Fibroblast of gingiva (primary cell): ENCODE measurements at places on chromosomes 4 and X.

DNA sequence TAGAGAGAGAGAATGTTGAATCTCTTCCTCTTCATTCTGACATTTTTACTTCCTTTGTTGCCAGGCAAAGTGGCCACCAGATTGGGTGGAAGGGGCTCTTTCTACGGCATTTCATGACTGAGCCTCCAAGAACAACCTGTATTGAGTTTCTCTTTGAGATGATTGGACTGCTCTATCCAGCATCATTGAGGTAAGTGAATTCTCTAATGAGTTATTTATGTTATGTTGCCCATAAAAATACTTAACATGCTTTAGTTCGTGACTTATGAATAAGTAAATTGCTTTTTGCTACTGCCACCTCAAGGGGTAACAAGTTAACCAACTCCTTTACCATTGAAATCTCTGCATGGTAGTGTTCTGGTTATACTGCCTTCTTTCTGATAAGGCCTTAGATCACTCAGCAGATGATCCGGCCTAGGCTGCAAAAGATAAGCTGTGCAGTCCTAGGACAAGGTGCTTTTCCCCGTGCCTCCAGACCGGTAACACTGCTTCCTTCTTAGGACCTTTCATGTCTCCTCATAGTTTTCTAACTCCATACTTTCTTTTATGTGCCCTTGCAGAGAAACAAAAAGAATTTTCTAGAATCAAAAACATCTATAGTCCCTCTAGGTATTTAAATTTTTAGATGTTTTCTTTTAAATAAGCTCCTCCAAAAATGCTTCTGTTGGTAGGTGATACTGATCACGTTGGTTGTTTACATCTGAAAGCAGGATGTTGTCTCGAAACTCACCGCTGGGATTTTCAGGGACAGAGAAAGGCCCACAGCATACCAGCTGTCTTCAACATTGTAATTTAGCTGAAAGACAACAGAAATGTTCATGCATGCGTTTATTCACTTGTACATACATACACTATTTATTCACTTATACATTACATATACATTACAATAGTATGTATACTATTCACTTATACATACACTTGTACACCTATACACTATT is 157.1 kb upstream of the RBPJ start:
- no peak for DNase-seq

DNA sequence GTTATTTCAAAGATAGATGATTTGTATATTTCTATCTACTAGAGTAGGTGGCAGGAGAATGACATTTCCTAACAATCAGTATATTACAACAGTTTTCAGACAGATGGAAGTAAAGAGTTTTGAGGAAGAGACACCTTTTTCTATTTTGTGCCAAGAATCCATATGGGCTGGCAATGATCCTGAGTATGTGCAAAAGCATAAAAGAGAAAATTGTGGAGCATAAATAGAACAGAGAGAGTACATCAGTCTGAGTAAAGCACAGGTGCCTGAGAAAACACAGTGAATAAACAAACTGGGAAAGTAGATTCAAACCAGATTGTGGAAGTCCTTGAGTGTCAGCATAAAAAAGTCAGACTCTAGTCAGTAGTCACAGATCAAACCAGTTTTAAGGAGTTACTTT is 96.8 kb upstream of the WDR44 start:
- no peak for DNase-seq

DNA sequence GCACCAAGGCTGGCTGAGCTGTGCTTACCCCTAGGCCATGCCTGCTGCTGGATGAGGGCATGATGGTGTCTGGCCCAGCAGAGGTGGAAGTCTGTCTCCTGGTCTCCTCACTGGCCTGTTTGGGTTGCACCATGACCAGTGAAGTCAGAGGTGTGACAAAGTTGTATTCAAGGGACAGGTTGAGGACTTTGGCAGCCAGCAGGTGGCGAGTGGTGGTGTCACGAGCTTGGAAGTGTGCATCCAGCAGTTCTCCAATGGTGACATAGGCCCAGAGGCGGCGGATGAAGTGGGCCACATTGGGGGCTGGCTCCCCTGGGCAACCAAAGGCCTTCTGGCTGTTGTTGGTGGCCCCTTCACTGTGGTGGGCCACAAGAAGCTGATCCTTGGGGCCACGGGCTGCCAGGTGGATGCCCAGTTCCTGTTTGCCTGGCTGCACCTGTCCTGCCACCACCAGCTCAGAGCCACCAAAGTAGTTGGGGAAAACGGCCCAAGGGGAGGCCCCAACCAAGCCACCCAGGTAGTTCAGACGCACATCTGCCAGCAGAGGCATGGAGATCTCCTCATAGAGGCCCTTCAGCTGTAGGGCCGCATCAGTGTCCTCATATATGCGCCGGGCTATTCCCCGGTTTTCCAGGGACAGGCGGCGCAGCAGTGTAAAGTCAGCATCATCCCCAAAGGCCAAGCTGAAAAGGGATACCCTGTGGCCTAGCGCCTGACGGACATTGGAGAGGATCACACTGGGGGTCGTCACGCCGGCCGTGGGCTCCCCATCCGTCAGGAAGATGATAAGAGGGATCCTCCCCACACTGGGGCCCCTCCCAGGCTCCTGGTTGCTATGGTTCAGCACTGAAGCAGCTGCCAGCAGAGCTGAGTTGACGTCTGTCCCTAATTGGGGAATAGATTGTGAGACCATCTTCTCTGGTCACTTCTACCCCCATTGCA is 39.7 kb downstream of the ITIH6 start:
- no peak for DNase-seq

- no peak for DNase-seq
These were observed 32.6 kb downstream of the DOCK11 start for GRCh38 chrX:118528071-118528737.

DNA sequence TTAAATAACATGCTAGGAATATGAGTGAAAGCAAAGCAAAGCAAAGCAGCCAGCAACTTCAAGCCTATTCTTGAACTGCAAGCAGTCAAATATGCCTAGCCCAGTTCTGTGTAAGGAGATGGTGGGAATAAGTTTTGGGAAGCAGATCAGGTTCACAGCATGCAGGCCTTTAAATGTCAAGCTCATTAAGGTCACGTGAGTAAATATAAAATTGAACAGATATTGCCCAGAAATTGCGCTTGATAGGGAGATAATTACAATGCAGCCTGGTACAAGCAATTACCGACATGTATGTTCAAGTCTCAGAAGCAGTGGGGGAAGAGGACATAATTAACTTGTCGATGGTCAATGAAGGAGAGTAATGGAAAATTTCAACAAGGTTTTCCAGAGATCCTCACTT is 6.0 kb downstream of the GNPDA2 start:
- no peak for DNase-seq

- no peak for DNase-seq
These were observed 10.1 kb downstream of the TMEM271 start for GRCh38 chr4:566035-566434.

- DNase-seq: peak; percentile 87
These were observed 275.4 kb downstream of the ARHGAP10 start for GRCh38 chr4:148007314-148007760.

DNA sequence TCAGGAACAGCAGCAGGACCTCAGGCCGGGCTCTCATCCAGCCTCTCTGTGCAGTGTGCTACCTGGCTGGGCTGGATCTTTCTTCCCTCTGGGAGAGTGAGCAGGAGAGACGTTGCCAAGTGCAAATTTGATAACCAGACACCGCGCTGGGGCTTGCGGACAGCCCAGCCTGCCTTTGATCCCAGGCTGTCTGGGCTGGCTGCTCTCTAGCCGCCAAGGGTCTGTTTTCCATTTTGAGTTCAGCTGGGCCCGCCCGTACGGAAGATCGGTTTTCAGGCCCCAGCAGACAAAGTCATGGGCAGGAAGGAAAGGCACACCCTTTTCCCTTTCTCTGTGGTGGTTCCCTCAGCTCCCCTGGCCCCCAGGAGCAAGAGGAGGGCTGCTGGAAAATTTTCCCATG is 90.2 kb downstream of the CPZ start:
- DNase-seq: no peak

- DNase-seq: peak; percentile 30
These were observed at the start of gene COL25A1 for GRCh38 chr4:109302361-109303139. COL25A1 (minus strand) TSS chr4:109302658.

- no peak for DNase-seq
These were observed 7.6 kb downstream of the NKX6-1 start for GRCh38 chr4:84491481-84491880.

DNA sequence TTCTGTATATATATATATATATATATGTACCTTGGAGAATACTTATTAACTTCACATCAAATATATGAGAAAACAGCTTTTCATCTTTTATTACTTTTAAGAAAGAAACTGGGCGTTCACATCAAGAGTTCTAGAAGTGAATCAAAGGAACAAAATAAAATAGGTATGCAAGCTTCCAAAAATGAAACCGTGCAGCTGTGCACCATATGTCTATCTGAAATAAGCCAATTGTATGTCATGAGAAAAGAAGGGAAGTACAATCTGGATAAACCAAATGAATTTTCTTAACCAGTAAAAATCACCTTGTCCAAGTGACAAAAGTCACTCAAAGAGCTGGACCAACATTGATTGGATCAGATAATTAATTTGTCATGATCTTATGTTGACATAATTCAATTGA is 405.4 kb upstream of the TECRL start:
- no peak for DNase-seq

DNA sequence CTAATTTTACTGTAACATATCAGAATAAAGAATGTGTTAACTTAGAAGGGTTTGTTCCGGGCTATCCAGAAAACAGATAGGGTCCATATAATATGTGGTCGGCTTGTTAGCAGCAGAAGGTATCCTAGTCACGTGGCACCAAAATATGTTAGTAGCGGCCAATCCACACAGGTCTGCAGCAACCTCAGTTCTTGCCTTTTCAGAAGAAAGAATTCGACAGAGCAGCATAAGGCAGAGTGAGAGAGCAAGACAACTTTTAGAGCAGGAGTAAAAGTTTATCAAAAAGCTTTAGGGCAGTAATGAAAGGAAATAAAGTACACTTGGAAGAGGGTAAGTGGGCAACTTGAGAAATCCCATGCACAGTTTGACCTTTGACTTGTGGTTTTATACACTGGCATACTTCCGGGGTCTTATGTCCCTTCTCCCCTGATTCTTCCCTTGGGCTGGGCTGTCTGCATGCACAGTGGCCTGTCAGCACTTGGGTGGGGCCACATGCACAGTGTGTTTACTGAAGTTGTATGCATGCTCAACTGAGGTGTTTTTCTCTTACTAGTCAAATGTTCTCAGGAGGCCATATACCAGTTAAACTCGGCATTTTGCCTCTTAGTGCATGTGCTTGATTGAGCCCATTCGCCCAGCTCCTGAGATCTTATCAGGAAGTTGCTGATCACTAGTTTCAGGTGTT is 37.0 kb upstream of the ABCG2 start:
- no peak for DNase-seq

GRCh38 chrX:134547047-134547679 is 87.2 kb downstream of the HPRT1 start:
- no peak for DNase-seq

GRCh38 chr4:3786196-3786869 is 20.1 kb downstream of the ADRA2C start:
- no peak for DNase-seq

- DNase-seq: no peak
These were observed 204.3 kb upstream of the TBL1X start for GRCh38 chrX:9260603-9261002.

GRCh38 chrX:155144926-155145325 is 71.3 kb upstream of the VBP1 start:
- DNase-seq: no peak

DNA sequence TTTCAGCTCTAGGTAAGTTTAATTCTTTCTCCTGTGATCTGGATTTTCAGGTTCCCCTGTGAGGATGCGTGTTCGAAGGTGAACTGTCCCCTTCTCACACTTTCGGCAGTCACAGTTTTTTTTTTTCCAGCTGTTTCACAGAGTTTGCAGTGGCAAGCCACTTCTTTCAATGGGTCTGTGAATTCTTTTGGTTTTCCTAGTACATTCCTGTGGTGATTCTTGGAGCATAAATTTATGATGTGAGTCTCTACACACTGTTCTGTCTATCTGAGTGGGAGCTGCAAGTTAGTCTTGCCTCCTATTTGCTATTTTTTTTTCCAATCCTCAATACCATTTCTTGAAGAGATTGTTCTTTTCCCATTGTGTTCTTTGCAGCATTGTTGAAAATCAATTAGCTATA is 595.5 kb downstream of the RAPGEF2 start:
- no peak for DNase-seq

DNA sequence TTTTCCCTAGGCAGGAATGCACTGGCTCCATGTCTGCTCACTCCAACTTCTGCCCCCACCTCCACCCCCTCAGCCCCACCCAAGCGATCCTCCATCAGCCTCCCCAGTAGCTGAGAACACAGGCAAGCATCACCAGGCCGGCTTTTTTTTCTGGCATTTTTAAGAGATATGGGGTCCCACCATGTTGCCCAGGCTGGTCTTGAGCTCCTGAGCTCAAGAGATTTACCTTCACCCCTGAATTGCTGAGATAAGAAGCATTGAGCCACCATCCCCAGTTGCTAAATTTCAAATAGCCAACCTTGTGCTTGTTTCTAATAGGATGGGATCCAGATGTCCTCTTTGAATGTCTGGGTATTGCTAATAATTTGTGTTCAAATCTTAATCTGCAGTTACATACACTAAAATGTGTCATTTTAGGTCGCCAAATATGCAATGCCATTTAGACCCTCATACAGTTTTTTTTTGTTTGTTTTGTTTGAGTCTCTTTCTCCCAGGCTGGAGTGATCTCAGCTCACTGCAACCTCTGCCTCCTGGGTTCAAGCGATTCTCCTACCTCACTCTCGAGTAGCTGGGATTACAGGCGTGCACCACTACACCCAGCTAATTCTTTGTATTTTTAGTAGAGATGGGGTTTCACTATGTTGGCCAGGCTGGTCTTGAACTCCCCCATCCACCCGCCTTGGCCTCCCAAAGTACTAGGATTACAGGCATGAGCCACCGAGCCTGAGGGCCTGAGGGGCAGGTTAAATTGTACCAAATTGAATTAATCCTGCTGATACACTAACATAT is 8.8 kb downstream of the LARP7 start:
- no peak for DNase-seq

DNA sequence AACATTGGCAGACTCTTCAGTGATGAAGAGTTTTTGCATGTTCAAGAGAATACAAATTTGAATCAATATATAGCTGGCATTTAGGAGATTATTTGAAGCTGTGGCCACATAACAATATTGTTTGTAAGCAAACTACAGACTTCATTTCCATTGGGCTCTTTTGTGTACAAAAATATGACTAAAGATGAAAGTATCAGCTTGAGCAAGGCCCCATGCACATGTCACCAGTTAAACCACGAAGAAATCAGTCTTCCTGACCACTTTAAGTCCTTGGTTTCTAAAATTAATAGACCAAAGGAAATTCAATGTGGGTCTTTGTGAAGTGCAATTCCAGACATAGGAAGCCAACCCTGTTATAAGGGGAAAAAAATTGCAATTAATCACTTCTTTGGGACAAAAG is 1664.6 kb upstream of the ADGRL3 start:
- DNase-seq: no peak
